ENCODE measurements at places on chromosomes 2 and 18.

GRCh38 chr2:178106053-178106452, 6.2 kb upstream of the RBM45 start:
- no peaks in the 10 kb centered on the region for H3K27me3 ChIP-seq
- H3K4me3 ChIP-seq, result no peak overlapping the region
- no peak for DNase-seq
- H3K27ac ChIP-seq, result no peak overlapping the region
- H3K4me1 ChIP-seq, result no peaks in the 10 kb centered on the region
- H3K36me3 ChIP-seq, result no peaks in the 10 kb centered on the region

- H3K4me1 ChIP-seq, result no peaks in the 10 kb centered on the region
- DNase-seq, result no peak
Measured at GRCh38 chr2:171718720-171719119, 31.5 kb downstream of the DYNC1I2 start.

- H3K27me3 ChIP-seq, result no peaks in the 10 kb centered on the region
- H3K4me3 ChIP-seq, result no peak overlapping the region
- no peak overlapping the region for H3K27ac ChIP-seq
- peaks cover 7% of the 10 kb centered on the region for H3K36me3 ChIP-seq
- H3K4me1 ChIP-seq, result no peaks in the 10 kb centered on the region
- no peak for DNase-seq
Measured at GRCh38 chr2:189874586-189875320, 90.5 kb downstream of the PMS1 start.

DNA sequence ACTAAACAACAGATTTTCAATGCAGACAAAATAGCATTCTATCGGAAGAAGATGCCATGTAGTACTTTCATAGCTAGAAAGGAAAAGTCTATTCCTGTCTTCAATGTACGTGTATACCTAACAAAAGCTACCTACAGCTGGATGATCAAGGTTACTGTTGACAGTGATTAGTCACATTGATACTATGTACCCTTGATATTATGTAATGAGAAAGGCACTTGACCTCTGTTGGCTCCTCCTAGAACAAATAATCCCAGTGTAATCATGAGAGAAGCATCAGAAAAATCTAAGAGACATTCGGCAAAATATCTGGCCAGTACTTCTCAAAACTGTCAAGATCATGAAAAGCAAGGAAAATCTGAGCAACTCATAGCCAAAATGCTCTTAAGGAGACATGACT, 44.4 kb upstream of the LRRTM4 start:
- H3K27ac ChIP-seq, result no peak overlapping the region
- H3K36me3 ChIP-seq, result no peaks in the 10 kb centered on the region
- H3K4me1 ChIP-seq, result no peaks in the 10 kb centered on the region
- no peak for DNase-seq
- no peaks in the 10 kb centered on the region for H3K27me3 ChIP-seq

GRCh38 chr2:70978341-70979179, at the start of gene ANKRD53:
Gene ANKRD53, plus strand, starts transcription at chr2:70978630. Its CDS starts 16 bp downstream, at chr2:70978646.
- peaks cover 18% of the 10 kb centered on the region for H3K4me1 ChIP-seq
- no peaks in the 10 kb centered on the region for H3K36me3 ChIP-seq
- peak within 1 kb of the TSS; percentile 64 for H3K4me3 ChIP-seq
- H3K27me3 ChIP-seq, result no peaks in the 10 kb centered on the region

DNA sequence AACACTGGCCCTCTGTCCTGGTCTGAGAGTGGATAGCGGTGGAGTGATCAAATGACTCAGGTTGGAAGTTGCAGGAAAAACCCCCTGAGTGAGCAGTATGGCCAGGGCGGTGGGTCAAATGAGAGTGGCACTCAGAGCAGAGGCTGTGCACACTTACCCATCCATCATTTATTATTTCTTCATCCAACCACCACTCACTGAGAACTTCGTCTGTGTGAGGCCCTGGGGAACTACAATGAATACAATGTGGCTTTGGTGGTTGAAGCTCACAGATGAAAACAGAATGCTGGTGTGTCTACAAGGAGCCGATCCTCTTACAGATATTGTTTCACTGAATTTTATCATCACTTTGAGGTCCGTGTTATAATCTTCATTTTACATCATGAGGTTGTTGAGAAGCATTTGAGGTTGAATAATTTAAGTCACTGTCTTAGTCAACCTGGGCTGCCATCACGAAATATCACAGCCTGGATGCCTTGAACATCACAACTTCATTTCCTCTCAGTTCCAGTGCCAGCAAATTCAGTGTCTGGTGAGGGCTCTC, 73.4 kb upstream of the ID2 start:
- no peaks in the 10 kb centered on the region for H3K36me3 ChIP-seq
- H3K27me3 ChIP-seq, result no peaks in the 10 kb centered on the region
- H3K4me1 ChIP-seq, result no peaks in the 10 kb centered on the region
- DNase-seq, result no peak

DNA sequence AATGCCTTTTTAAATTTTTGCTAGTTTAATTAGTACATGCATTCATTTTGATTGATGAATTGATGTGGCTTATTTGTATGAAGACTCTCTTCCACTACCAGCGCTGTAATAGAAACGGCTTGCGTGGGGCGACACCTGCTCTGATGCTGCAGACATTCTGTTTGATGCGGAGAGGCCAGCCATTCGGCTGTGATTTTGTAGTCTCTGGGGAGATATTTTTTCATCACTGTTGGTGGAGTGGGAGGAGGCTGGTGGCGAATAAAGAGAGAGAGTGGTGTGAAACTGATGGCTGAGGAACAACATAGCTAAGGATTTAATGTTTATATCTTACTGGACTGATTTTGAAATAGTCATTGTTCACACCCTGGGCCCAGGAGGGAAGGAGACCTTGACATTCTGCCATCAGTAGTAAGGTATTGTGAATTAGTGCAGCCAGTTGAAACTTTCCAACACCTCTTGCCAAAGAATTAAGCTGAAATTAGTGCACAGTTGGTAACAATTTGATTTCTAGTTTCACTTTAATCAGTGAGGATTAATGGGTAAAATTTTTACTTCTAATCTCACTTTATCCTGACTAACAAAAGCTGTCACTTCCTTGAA, 224.1 kb downstream of the MTX2 start:
- H3K4me1 ChIP-seq, result peaks cover 21% of the 10 kb centered on the region
- no peak for DNase-seq
- no peak overlapping the region for H3K4me3 ChIP-seq
- no peaks in the 10 kb centered on the region for H3K36me3 ChIP-seq

DNA sequence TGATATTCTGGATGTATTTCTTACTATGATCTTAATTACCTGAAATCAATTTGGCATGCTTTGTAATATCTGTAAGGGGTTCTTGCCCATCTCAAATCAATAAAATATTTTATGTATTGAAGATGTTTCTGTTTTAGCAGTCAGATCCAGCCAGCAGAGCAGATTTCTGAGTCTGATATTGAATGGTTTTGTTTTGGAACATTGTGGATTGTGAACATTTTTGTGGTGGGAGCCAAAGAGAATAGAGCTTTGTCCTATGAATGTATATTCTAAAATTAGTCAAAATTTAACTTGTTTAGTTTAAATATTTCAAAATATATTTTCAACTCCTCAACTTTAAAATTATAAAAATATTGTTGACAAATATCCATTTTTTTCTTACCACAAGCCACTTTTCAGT, 197.0 kb downstream of the UBE2E3 start:
- H3K36me3 ChIP-seq, result no peaks in the 10 kb centered on the region
- H3K4me3 ChIP-seq, result no peak overlapping the region
- H3K27me3 ChIP-seq, result no peaks in the 10 kb centered on the region
- no peak overlapping the region for H3K27ac ChIP-seq
- no peaks in the 10 kb centered on the region for H3K4me1 ChIP-seq
- no peak for DNase-seq

DNA sequence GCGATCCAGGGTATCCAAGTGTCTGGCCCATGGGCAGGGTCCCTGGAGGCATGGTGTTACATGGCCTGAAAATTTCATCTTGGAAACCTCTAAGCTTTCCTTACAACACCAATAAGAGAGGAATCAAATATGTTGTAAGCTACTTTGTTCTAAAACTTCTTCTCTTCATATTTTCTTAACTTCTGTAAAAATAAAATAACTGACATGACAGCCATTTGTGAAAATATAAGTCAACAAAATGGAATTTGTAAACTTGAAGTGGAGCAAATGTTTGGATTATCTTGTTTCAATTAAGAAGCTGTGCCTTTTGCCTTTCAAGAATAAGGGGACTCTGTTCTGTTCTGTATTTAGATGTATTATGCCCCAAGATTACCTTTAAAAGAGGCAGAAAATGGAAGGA, 319.7 kb downstream of the LPIN1 start:
- no peaks in the 10 kb centered on the region for H3K27me3 ChIP-seq
- H3K4me3 ChIP-seq, result no peak overlapping the region
- H3K27ac ChIP-seq, result no peak overlapping the region
- no peak for DNase-seq

DNA sequence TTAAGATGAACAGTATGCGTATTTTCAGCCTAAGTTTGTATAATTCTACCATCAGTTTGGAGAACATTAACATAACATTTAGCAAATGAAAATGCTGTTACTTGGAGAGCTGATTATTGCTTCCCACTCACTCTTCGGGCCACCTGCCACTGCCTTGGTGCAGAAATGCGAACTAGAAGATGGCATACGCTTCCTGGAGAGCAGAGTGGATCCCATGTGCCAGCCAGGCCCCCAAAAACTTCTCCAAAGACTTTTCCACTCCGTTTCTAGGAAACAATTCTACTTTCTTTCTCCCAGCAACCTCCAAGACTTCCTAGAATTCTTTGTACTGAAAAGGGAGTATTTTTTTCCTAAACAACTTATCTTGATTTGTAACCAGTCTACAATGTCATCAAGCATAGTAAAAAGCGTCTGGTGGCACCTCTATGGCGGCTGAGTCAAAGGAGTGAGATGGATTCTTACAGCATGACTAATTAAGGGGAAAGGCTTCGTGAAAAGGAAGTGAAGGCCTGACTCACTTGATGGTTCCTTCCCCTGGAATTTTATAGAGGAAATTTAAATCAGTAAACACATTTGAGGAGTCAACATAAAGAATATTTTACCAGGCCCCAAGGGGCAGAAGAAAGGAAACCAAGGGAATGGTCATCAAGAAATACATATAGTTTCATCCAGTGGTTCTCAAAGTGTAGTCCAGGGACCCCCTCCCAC, 36.6 kb downstream of the FEZ2 start:
- H3K27ac ChIP-seq, result peak overlapping the region; percentile 81
- peak overlapping the region; percentile 15 for H3K4me3 ChIP-seq
- peak; percentile 73 for DNase-seq
- peaks cover 39% of the 10 kb centered on the region for H3K4me1 ChIP-seq
- peaks cover 20% of the 10 kb centered on the region for H3K36me3 ChIP-seq

- no peaks in the 10 kb centered on the region for H3K36me3 ChIP-seq
- H3K4me3 ChIP-seq, result no peak overlapping the region
- DNase-seq, result no peak
- H3K4me1 ChIP-seq, result peaks cover 12% of the 10 kb centered on the region
Measured at GRCh38 chr2:66872081-66872985, 437.4 kb downstream of the MEIS1 start.

DNA sequence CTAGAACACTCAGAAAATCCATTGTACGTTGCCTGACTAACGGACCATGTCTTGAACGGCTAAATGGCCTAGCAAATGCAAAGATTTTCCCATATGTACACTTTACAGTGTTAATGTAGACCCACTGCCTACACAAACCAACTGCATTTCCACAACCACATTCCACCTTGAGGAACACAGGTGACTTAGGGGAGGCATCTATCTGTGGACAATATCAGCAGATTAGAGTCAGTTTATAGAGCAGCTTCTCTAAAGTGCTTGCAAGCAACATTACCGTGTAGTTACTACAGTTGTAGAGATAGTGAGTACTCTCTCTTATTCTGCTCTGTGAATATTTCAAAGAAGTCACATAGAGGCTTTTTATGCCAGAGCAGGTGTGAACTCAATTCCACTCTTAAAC, 139.6 kb downstream of the TCF4 start:
- H3K4me1 ChIP-seq, result peaks cover 16% of the 10 kb centered on the region
- no peaks in the 10 kb centered on the region for H3K36me3 ChIP-seq
- DNase-seq, result no peak
- no peaks in the 10 kb centered on the region for H3K27me3 ChIP-seq
- no peak overlapping the region for H3K4me3 ChIP-seq

DNA sequence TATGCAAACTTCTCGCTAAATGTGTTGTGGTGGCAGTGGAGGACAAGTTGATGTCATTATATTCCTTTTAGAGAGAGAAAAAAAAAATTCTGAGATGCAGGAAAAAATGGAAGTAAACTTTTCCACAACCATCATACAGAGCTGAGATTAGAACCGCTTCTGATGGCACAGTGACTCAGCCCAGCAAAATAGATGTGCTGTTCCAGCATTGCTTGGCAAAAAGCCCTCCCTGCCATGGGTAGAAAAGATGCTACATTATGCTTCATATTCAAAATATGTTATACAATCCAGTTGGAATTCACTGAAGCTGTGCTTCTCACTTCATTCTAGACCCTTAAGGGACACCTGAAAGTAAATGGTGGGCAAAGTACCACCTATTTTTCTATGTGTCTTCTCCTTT, 1047.6 kb upstream of the FANCL start:
- no peaks in the 10 kb centered on the region for H3K4me1 ChIP-seq
- no peak for DNase-seq
- no peaks in the 10 kb centered on the region for H3K36me3 ChIP-seq
- no peaks in the 10 kb centered on the region for H3K27me3 ChIP-seq

- H3K4me1 ChIP-seq, result peaks cover 20% of the 10 kb centered on the region
- H3K27ac ChIP-seq, result no peak overlapping the region
- H3K36me3 ChIP-seq, result no peaks in the 10 kb centered on the region
- no peaks in the 10 kb centered on the region for H3K27me3 ChIP-seq
Measured at GRCh38 chr2:202718614-202719013, 83.8 kb downstream of the FAM117B start.

GRCh38 chr18:59760212-59760611, 63.0 kb upstream of the CCBE1 start:
- H3K4me1 ChIP-seq, result no peaks in the 10 kb centered on the region
- H3K27me3 ChIP-seq, result no peaks in the 10 kb centered on the region
- no peaks in the 10 kb centered on the region for H3K36me3 ChIP-seq
- no peak for DNase-seq

DNA sequence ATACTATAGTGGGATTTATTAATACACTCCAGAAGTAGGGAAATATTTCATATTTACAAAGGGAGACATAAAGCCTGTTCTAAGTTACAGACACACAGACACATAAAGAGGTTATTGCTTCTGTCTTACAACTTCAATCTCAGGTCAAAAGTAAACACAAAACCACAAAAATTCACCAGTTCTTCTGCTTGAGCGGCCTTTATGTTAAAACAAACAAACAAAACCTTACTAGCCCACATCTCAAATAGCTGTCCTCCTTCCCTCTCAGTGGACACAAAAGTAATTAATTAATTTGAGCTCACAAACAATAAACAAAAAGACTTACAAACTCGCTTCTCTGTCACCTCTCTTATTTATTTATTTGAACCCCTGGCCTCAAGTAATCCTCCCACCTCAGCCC, 1.5 kb upstream of the ASNSD1 start:
- peaks cover 4% of the 10 kb centered on the region for H3K4me1 ChIP-seq
- H3K36me3 ChIP-seq, result no peaks in the 10 kb centered on the region
- no peak overlapping the region for H3K27ac ChIP-seq

All from keratinocyte (primary cell).